Uterus (tissue), 4 donors: ENCODE measurements at places on chromosomes 16 and 17.

DNA sequence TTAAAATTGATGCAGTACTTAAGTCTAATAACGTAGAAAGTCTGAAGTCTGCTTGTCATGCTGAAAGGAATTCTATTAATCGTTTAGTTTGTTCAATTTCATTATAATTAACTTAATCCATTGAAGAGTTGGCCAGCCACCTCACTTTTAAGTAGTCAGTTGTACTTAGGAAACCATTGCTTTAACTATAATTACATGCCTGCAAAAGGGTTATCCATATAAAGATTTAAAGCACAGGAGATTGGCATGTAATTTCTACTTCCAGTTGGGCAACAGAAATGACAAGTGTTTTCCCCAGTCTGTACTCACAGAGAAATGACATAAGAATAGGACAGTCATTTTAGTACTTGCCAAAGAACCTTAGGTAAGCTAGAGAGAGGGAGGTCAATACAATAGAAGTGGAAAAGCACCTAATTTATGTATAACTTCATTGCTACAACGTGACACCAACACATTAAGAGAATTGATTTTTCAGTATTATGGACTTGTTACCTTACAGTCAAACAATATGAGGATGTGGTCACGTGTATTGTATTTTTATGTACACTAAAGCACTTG, 3.7 kb upstream of the USP32 start:
- no peak for DNase-seq

- DNase-seq, result peak; percentile 88
Observed at GRCh38 chr16:1159973-1160772, 7.3 kb downstream of the CACNA1H start.

- DNase-seq, result no peak
Observed at GRCh38 chr17:73593249-73593965, 50.8 kb downstream of the SDK2 start.

DNA sequence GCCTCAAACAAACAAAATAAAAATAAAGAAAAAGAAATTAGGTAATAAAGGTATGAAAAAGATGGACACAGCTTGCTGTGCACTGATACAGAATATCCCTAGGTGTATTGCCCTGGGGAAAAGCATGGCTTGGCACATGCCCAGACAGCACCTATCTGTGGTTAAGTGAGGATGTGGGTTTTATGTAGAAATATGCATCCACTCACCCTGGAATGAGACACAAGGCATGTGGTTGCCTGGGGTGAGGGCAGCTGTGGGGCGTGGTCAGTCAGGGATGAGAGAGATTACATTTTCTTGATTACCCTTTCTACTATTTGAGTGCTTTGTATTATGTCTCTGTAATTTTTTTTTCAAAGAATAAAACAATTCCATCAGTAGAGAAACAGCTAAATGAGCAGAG, 6.9 kb downstream of the PLLP start:
- no peak for DNase-seq

DNA sequence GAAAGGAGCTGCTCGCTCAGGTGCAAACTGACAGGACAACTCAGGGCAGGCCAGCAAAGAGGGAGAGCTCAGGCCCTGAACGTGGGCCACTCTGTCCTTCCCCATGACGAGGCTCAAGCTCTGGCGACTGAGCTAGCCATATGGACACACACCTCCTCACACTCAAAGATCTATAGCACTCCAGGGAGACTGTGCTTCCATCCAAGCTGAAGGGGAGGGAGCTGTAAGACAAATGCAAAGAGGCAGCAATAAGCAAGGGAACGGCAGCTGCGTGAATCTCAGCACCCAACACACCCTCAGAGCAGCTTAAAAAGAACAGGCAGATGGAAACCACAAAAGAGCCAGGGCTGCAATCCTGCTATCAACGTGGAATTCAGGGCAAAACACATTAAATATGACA, 13.5 kb downstream of the NUDT16L1 start:
- no peak for DNase-seq

GRCh38 chr16:48381201-48381600, 4.0 kb downstream of the SIAH1 start:
- DNase-seq, result no peak

DNA sequence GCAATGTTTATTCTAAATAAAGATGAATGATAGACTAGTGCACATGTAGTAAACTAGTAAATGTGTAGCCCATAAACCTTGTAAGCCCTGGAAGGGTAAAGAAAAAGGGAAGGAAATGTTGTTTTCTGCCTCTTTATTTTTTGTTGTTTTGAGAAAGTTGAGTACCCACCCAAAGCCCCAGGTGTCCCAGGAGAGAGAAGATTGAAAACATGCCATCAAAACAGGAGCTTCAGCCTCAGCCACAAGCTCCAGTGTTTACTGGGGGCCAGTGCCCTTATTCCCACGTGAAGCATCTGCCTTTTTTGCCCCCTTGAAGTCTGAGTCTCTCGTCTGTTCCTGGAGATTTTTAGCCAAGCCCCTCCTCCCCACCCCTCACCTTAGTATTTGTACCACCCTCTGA, 121.5 kb downstream of the PRKCB start:
- no peak for DNase-seq

- DNase-seq, result no peak
Observed at GRCh38 chr16:79411805-79412204, 188.7 kb downstream of the MAF start.

DNA sequence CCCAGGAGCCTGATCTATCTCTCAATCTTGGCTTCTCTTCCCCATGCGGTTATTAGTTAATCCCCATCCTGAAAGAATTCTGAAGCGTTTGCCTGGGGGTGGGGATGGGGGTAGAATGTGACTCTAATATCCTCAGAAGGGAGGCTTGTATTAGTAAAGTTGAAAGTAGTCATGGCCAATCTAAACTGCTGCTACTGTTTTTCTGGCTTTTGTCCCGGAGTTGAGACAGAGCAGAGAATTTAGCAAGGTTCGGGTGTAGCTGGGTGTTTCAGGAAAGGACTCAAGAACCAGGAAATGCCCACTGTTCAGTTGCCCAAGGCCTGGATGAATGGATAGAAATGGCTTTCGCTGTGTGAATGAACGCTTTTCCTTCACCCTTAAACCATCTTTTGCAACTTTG, 17.6 kb upstream of the ITGAM start:
- no peak for DNase-seq

DNA sequence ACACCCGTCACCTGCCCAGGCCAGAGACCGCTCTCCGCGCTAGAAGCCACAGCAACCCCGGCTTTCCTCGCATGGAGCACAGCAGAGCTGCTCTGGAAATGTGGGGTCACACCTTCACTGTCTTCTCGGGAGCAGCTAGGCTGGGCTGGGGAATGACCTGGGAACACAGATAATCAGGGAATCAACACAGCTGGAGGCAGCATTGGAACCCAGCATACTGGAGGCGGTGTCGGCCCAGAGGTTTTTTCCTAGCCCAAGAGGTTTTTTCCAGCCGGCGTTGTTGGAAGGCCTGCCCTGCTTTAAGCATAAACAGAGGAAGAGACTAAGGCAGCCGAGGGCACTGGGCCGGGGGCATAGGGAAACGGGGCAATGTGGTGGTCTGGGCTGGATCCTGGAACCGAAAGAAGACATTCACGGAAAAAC, 791 bp upstream of the PLD6 start:
- no peak for DNase-seq

- DNase-seq, result no peak
Observed at GRCh38 chr17:82348434-82348833, 10.6 kb upstream of the TEX19 start.

DNA sequence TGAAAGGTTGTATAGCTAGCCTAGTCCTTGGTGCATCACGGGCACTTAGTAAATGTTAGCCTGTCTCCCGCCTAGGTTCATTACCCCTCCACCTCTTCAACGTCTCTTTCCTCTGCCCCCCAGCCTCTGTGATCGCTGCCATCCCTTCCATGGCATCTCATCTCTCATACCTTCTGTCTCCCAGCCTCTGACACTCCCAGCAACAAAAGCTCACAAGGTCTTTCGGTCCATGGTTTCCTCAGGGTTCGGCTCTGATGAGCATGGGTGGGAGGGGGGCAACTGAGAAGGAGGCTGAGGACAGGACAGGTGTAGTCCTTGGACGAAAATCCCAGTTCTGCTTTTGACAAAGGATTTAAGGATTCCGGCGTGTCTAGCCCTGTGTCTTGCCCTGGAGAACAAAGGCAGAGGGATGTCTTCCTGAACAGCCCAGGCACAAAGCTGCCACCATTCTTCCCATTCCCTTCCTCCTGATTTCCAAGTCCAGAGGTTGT, 16.7 kb downstream of the CCR7 start:
- DNase-seq, result peak; percentile 12

DNA sequence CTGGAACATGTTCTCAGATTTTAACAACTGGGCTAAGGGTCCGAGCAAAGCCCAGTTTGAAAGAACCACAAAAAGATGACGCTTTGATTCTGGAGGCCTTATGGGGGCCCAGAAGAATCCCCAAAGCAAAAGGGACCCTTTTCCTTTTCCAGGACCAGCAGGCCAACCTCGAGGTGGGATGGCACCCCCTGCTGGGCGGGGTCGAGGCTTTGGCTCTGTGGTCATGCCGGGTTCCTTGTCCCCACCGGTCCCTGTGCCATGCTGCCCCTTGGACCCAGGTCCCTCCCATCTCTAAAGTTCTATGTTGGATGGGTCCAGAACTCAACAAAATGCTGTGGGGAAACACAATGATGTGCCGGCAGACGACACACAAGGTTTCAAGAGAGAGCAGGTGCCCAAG, 30.9 kb downstream of the TMEM204 start:
- DNase-seq, result no peak

DNA sequence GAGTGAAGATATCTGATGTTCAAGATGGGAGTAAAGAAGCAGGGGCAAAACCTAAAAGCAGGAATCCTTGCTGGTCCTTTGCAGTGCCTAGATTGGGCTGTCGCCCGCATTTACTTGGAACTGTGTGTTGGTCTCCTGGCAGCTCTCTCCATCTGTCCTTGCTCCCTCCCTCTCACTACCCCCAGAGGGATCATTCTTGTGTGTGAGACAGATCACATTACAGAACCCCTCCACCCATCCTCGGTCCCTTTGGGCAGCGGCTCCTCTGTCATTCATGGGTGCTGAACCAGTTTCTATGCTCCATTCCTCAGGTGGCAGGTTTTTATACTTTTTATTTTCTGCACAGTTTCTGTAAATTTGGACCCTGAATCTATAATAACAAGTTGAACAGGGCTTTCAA, 99.4 kb upstream of the MYOCD start:
- DNase-seq, result no peak

DNA sequence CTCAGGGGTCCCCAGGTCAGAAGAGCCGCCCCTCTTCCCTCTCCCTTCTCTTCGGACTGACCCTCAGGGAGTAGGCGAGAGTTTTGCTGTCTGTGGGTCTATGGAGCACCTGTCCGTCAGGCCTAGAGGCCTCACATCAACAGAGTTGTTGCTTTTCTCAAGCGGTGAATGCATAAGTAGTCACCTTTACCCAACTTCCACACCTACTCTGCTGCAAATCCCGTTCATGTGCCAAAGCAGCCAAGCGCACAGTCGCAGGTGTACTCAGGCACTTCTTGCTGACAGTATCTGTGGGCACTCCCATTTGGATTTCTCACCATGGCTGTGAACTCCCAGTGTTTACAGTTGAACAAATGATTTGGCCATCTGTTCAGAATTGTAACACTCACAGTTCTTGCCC, 4.0 kb upstream of the FA2H start:
- no peak for DNase-seq

- DNase-seq, result no peak
Observed at GRCh38 chr17:31583772-31584356, 192.4 kb downstream of the RAB11FIP4 start.

DNA sequence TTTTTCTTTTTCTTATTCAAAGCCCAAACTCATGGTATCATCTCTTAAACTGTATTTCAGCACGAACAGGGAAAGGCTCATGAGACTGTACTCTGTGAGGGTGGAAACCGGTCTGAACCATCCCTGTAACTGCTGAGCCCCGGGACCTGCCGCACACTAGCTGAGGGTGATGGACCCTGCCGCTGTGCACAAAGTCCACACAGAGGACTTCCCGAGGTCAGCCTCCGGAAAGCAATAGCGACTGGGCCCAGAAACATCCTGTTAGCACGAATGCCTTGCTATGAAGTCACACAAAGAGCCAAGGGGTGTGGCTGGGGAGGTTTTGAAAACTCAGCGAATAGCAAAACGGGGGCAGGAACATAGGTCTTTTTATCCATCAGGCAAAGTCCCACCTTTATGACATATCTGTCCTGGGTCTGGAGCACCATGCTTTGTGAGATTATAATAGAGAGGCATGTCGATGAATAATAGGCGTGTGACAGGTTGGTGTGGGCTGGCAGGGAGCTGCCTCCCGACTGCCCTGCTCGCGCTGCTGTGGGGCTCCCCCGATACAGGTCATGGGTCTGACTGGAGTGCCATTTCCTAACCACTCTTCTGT, 33.4 kb downstream of the CDK5R1 start:
- DNase-seq, result no peak

DNA sequence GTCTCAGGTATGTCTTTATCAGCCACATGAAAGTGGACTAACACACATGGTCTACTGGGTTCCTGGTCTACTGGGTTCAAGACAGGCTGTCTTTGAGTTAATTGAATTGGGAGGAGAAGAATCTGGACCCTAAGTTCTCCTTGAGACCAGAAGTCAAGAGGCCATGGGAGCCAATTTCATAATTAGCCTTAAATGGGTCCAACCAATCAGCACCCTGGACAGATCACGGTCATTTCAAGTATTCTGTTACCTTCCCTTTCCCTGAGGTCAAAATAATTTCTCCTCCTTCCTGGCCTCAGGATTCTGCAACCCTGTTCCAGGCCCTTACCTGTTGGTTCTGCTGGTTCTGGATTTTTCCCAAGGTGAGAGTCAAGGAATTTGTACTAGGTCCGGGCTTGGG, 23.8 kb downstream of the OSBPL7 start:
- no peak for DNase-seq

- no peak for DNase-seq
Observed at GRCh38 chr17:58289869-58290268, 9.1 kb upstream of the MPO start.

DNA sequence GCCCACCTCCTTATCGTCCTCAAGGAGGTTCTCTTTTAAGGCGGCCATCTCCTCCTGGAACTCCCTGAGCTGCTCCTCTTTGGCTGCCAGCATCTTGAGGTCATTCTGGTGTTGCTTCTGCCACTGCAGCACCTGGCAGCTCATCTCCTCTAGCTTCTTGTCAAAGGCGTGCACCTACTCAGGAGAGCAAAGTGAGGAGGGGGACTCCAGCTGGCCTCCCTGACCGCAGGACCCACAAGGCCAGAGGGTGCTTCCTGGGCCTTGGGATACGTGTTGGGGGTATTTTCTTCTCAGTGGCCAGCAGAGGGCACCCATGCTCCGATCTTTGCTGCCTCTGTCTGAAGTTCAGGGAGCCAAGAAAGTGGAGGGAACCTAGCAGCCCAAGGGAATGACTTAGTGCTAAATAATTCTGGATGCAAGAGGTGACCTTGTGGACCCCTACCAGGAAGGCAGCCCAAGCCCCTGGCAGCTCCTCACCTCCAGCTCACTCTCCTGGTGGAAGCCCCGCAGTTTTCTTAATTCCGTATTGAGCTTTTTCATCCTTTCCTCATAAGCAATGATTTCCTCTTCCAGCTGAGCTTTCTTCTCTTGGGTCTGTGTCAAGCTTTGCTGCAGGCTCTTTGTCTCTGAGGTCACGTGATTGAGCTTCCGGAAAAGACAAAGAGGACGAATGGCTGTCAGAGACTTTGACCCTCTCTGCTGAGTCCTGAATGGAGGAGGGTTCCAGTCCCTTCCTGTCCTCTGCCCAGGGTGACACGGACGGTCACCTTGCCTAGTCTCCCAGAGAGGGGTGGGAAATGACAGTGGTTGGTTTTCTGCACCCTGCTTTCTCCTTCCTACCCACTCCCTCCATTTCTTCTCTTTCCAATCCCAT, 31.4 kb downstream of the DHX38 start:
- DNase-seq, result peak; percentile 32

GRCh38 chr17:77124192-77124889, 16.4 kb upstream of the SEC14L1 start:
- DNase-seq, result no peak

GRCh38 chr17:18862011-18862410, 4.1 kb downstream of the PRPSAP2 start:
- peak; percentile 6 for DNase-seq
